ENCODE measurements at places on chromosomes 11 and 22.

- no peak for DNase-seq
Measured at GRCh38 chr11:1060852-1061616, 13.6 kb upstream of the MUC2 start.

DNA sequence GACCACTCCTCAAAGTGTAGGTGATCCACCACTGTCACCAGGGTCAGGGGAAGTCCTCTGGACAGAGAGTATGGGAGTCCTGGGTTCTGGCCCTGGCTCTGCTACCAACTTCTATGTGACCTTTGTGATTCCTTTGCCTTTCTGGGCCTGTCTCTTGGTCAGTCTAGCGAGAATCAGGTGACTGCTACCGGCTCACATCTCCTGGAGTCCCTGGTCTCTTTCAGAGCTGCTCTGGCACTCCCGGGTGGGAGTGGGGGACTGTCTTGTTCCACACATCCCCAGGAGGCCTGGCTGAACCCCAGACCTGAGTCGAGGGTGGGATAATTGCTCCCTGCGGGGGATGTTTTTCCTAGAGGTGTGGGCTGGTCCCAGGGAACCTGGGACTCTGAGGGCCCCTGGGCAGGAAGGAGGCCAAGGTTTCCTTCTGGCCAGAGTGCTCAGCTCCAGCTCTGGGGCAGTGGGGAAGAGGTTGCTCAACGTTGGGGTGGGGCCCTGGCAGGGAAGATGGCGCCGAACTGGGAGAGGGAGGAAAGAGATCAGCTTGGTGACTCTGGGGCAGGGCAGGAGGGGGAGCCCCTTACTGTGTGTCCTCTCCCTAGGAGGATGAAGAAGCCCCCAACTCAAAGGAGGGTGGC is 2.1 kb downstream of the SOX10 start:
- DNase-seq = no peak

- no peak for DNase-seq
Measured at GRCh38 chr22:28207281-28208030, 288.4 kb upstream of the PITPNB start.

DNA sequence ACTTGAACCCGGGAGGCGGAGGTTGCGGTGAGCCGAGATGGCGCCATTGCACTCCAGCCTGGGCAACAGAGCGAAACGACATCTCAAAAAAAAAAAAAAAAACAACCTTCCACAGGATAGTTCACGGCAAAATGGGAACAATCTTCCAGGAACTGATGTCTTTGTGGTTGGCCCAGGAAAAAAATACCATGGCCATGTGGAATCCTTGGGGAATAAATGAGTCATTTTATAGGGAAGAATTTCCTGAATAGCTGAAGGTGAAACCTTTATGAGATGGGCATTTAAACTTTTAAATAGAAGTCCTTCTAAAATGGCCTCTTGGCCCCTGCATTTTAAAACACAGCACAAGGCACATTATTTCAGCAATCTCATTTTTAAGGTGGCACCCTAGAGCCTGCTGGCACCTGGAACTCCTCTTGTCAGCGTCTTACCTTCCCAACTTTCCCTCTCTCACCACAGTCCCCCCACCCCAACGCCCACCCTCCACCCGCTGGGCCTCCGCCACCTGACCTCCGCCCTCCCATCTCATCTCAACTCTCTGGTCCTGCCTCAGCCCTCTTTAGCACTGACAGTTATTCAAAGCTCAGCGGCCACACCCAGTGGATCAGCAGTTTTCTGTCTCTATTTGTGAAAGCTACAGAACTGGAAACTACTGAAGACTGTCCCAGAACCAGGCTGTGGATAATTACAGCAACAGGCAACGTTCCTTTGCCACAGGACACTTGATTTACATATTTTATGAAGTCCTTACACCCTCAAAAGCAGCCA is 43.1 kb downstream of the SCGB1A1 start:
- DNase-seq = peak; percentile 23

DNA sequence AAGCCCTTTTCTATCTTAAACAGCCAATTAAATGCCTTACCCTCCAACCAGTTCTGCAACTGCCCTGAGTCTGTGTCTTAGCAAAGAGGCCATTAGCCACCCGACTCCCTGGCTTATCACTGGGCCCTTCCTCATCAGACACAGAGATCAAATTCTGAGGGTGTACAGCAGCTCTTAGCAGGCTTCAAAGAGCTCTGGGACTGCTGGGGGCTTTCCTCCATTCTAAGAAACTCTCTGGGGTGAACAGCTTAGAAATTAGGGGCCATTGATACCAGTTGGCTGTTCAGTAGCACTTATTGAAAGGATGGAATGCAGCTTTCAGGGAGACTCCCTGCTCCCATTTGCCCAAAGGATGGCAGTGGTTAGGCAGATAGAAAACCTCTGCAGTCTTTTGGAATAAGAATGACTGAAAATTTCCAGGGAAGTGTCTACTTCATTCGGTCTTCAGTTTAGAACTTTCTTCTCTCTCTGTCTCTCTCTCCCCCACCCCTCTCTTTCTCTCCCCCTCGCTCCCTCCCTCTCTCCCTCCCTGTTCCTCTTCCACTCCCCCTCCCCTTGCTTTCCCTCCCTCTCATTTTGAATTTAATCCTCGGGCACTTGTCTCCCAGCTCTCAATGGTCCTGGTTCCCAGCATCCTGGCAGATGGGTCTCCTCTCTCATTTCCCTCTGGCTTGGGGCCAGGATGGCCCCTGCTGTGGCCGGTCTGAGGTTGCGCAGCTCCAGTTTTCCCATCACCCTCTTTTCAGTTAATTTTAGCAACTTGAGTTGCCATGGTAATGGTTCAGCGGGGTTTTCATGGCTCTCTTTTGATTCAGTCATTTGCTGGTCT is 76.4 kb downstream of the COMMD9 start:
- no peak for DNase-seq

DNA sequence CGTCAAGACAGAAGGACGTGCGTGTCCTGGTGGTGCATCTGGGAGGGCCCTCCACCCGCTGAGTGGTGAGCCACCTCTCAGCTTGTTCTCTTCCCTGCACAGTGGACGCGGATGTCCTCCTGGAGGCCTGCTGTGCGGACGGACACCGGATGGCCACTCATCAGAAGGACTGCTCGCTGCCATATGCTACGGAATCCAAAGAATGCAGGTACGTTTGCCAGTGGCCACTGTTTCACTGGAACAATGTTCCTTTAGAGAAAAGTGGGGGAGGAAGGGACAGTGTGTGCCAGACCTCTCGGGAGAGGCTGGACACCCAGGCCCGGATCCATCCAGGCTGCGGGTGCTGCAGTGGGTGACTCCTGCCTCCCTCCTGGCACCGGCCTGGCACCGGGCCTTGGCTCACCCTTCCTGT is 15.9 kb downstream of the FBLN1 start:
- DNase-seq = no peak

- DNase-seq = no peak
Measured at GRCh38 chr11:96001037-96001436, 77.1 kb upstream of the MTMR2 start.

DNA sequence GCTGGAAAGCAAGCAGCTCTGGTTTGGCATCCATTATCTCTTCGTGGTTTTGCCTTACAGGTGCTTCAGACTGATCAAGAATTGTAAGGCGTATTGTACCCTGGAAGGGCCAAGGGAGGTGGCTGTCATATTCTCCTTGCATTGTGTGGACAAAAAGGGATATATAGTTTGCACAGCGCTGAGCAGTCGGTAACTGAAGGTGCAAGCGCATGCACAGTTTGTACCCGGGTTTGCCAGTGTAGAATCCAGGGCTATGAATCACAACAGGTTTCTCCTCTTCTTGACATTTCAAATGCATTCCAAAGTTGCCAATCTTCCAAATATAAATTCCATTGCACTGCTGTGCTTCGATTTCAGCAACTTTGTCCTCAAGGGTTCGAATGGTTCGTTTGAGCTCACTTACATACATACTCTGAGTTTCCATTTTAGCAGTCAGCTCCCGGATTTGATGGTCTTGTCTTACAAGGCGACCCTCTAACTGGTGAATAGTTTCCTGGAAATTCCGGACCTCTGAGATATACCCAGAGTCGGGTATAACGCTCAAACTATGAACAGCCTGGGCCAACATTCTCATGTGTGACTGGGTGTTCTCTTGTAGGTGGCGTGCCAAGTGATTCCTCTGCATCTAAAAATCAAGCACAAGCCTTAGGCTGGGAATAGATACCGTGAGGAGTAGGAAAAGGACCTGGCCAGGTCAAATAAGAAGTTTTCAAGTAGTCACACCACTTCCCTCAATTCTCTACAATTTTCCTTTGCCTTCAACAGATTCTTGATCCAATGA is 19.9 kb downstream of the TRAF6 start:
- no peak for DNase-seq

- DNase-seq = no peak
Measured at GRCh38 chr11:70761094-70761907, 363.0 kb downstream of the CTTN start.

DNA sequence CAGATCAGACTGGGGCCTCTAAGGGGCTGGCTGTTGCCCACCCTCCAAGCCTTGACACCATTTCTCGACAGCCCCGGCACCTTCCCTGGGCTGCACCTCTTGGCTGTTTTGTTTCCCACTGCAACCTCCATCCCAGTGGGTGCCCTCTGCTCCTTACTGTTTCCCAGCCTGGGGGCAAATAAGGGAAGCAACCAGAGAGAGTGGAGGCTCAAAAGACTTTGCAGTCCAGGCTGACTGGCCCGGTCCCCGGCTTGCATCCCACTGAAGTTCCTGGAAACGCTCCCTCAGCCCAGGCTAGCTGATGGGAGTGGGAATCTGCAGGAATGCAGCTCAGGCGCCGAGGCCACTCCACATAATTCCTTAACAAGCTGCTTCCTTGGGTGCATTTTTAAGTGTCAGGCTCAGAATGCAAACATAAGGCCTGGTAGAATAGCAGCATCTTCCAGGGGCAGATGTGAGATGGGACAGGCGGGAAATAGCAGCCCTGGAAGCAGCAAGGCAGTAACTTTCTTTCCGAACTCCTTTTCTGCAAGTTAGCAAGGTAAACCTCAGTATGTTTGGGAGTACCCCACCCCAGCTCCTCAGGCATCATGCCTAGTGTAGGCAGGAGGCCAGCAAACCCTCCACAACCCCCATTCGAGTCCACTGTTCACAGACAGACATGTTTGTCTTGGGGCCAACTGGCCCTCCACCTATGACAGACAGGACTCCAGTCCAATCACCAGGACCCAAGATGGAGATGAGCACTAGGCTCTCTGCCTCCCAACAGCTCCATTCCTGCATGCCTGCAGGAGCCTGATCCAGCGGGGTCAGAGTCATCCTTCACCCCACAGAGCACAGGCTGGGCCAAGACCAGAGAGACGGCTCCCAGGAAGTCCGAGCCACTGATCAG is 39.3 kb downstream of the RPL27A start:
- DNase-seq = no peak

DNA sequence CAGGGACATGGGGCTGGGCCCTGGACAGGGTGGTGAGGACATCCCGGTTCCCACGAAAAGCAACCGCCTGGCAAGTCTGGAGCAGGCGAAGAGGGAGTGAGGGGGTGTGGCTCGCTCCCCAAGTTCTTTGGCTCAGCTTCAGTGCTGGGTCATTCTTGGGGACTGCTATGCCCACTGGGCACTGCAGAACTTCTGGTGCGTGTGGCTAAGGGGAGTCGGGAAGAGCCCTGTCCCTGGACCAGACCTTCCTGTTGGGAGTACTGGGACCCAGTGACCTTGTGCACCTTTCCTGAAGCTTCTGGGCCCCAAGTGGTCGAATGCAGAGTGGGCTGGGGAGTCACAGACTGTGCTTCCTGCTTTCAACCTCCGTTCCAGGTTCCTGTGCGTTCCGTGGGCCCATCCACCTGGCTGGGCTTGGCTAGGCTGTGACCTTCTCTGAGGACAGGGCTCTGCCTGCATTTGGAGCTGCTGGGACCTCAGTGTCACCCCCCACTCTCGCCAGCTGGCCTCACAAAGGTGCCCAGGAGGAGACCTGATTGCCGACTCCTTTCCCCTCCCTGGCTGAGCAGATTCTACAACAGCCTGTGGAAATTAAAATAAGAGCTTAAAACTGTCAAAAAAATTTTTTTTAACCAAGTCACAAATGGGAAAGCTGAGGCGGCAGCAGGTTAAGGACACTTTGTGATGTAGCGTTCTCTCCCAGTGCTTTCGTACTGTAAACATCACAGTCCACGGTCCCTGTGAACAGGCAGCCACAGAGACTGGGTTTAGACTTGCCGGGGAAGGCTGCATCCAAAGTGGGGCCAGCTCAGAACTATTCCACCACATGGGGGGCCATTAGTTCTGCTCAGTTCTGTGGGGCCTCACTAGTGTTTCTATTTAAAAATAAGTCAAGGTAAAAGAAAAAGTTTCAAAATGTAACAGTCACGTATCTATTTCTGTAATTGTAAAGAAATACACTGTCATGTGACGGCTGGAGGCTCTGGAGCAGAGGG is 63.8 kb upstream of the WNT7B start:
- DNase-seq = no peak

DNA sequence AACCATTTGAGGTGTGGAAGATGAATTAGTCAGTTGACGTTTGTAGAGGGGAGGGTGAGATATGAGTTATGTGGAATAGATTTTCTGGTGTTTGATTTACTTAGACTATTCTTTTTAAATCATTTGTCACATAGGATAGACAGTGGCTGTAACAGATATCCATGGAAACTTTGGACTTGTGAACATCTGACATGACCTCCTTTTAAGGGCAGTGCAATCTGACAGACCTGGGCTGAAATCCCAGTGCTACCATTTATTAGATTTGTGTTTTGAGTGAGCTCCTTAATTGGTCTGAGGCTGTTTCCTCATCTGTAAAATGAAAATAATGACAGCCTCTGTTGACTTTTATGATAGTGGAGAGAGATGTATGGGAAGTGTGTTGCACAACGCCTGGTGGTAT is 159.9 kb downstream of the TEAD1 start:
- no peak for DNase-seq

DNA sequence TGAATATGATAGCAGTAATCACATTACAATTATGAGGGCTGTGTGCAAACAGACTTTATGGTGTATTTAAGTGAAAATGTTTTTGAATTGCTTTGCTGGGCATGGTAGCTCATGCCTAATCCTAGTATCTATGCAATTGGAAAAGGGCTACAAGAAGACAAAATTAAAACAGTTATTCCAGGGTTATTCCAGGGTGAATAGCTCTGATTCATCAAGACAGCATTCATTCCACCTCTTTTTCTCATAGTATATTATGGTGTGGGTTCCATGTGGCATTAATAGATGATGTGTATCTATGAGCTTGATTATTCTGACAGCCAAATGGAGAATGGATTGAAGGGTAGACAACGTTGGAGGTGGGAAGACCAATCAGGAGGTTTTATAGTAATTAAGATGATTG is 12.1 kb upstream of the SIDT2 start:
- no peak for DNase-seq

DNA sequence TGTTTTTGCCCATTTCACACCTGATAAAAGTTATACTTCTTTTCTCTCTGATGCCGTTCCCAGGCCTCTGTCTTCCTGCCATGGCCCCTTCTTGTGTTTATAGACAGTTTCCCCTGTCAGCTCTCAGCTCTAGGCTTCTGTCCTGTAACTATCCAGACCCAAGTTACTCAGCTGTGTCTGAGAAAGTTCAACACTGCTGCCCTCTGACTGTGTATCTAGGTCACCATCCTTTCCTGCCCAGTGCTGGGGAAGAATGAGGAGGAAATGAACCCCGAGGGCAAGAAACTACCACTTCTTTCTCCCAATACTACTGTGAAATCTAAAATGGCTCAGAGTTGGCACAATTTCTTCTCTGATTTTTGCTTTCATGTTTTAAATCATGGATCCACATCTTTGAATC is 29.6 kb downstream of the SNX19 start:
- DNase-seq = no peak

- no peak for DNase-seq
Measured at GRCh38 chr11:65973439-65974110, 12.0 kb downstream of the SART1 start.

Data from inflammatory macrophage treated with lipopolysaccharide for 1 hour (primary cell).